ENCODE measurements at places on chromosomes 3 and 15.

GRCh38 chr3:161291191-161291901 lies 70.2 kb downstream of the NMD3 start:
- no peak for DNase-seq

- peak; percentile 73 for DNase-seq
Observed at GRCh38 chr15:96234109-96234892, 96.2 kb upstream of the NR2F2 start.

DNA sequence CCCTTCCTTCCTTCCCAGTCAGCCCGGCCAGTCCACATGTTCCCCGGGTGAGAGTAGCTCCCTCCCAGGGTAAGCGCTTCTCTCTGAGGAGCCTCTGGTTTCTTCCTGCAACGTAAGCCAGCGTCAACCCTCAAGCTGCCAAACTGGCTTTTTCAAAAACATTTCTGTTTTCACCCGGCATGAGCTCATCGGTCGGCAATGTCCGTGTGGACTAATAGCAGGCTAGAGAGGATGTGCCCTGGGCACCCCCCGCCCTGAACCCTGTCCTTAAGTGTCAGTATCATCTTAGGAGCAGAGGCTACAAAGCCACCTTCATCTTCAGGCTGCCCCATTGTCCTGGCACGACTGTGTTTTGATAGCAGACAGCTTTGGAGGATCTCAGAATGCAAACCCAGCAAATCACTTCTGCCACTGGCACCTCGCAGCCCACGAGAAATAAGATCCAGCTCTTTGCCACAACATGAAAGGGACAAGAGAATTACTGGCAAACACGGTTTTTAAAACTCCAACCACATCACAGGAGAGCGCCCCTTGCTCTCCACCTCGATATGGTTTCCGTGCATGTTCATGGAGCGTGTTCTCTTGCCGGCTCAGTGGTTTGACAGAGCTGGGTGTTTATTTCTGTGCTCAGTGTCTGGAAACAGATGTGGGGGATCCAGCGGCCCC lies 9.9 kb downstream of the ALDH1A3 start:
- DNase-seq: no peak

- DNase-seq: no peak
Observed at GRCh38 chr3:355622-356021, 159.1 kb downstream of the CHL1 start.

DNA sequence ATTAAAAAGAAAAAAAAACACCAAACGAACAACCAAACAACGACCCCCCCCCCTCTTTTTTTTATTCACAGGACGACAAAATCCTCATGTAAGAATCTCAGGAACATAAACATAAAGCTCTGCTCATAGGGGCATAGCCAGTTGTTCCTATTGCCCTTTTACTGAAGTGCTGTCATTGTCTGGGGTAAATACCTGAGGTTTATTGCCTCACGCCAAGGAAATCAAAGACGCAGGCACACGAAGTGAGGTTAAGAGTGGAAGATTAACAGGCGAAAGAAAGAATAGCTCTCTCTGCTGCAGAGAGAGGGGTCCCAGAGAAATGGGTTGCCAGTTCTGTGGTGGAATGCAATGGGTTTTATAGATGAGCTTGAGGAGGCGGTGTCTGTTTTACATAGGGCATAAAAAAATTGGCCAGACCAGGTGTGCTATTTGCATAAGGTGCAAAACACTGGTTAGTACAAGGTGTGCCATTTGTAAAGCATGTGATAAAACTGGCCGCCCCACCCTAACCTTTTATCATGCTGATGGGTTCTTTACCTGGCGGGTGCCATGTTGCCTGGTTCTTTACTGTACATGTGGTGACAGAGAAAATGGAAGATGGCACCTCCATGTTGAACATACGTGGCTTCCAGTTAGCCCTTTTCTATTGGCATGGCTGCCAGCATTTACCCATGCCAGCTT lies 257.6 kb upstream of the ZPLD1 start:
- DNase-seq: no peak

- no peak for DNase-seq
Observed at GRCh38 chr3:20563251-20563650, 377.2 kb upstream of the SGO1 start.

DNA sequence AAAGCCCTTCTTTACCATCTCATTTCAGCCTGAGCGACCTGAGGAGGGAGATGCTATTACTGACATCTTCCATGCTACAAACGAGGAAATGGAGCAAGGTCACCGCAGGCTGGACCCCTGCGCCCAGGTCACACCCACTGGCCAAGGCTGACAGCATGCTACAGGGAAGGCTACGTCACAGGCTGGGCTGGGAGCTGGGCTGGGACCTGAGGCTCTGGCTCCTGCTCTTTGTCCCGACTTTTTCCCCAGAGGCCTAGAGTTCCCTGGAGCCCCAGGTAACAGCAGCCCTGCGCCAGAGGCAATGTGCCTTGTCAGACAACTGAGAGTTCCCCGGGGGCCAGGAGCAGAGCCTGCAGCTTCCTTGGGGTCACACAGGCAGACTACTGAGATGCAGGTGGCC lies 87.2 kb downstream of the IQSEC1 start:
- DNase-seq: no peak

DNA sequence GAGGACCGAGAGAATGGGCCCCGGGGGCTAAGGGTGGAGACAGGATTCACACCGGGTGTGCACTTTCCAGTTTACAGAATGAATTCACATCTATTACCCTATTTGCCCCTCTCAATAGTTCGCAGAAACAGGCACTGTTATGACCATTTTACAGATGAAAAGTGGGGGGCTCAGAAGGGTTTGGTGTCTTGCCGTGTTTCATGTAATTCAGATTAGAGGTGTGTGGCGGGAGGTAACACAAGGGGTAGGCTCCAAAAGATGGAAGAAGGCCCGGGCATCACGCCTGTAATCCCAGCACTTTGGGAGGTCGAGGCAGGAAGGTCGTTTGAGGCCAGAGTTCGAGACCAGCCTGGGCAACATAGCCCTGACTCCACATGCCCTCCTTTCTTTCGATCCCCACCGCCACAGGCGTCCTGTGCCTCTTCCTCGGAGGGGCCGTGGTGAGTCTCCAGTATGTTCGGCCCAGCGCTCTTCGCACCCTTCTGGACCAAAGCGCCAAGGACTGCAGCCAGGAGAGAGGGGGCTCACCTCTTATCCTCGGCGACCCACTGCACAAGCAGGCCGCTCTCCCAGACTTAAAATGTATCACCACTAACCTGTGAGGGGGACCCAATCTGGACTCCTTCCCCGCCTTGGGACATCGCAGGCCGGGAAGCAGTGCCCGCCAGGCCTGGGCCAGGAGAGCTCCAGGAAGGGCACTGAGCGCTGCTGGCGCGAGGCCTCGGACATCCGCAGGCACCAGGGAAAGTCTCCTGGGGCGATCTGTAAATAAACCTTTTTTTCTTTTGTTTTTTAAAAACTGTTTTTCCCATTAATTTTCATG lies 3.4 kb downstream of the DUOXA2 start:
- DNase-seq: no peak

- peak; percentile 52 for DNase-seq
Observed at GRCh38 chr3:190424478-190425439, 24.9 kb downstream of the TMEM207 start.

DNA sequence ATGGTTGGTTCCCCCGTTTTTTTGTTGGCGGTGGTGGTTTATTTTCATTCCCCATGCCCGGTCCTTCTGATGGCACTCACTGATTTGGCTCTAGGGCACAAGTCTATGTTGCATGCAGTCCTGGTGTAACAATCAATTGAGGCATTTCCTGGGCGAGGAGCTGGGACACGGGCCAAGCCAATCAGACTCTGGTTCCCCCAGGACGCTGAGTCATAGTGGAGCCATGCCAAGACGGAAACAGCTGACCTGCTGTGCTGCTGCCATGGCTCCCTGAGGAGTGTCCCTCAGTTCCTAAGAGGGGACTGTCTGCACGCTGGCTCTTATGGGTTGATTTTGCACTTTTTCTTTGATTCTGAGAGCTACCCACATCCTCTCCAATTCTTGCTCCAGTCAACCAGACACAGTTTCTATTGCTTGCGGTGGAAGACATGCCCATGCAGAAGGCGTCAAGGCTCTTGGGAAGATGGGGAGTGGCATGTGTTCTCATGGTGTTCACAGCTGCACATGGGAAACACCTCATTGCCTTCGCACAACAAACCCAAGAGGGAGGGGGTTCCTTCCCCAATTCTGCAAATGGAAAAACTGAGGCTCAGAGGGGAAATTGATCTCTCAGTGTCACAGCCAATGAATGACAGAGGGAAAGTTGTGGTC lies 28.3 kb upstream of the ALDH1L1 start:
- peak; percentile 91 for DNase-seq

GRCh38 chr3:72449551-72449950 lies 398.7 kb downstream of the SHQ1 start:
- no peak for DNase-seq

DNA sequence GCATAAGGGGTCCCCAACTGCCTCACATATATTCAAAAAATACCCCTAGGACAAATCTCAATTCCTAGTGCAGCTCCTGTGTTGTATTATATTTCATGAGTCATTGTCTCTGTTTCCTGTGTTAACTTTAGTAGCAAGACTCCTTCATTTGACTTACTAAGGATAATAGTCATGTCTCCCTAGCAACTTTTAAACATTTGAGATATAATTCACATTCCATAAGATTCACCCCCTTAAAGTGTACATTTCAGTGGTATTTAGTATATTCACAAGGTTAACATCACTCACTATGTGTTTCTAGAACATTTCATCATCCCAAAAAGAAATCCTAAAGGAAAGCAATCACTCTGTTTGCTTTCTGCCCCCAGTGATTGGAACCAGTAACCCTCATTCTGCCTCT lies 121.3 kb upstream of the WNT7A start:
- DNase-seq: peak; percentile 56

DNA sequence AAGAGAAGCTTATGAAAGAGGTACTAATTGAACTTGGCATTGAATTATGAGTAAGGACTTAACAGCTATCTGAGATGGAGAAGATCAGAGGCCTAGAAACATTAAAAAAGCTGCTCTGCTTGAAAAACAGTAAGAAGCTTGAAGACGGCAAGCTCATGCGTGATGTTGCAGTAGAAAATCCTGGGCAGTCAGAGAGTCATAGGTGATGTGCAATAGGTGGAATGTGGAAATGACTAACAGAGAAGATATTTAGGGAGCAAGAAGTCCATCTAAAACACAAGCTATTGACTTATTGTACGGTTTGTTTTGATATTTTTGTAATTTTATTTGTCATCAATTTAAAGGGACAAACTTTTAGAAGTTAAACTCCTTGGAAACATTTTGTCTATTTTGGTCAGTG lies 1101.4 kb downstream of the ROBO2 start:
- DNase-seq: peak; percentile 88

- DNase-seq: no peak
Observed at GRCh38 chr15:60800299-60801072, 321.5 kb upstream of the ICE2 start.

- no peak for DNase-seq
Observed at GRCh38 chr3:54374214-54374852, 252.0 kb downstream of the CACNA2D3 start.

DNA sequence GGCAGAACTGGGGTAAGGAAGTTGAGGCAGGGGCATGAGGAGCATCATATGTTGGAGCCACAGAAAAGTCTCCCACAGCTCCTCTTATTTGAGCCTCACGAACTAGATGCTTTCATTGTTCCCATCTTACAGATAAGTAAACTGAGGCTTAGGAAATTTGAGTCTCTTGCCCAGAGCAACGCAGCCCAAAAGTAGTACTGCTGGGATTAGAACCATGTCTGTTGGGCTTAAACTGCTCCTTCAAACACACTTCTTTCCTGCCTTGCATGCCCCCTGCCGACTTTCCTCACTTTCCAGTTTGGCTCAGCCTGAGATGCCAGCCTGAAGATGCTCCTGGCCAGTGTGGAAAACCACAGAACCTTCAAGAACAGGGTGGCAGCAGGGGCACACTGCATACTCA lies 43.1 kb upstream of the SLC6A6 start:
- DNase-seq: no peak

- no peak for DNase-seq
Observed at GRCh38 chr15:89848970-89849292, 34.3 kb upstream of the ANPEP start.

- DNase-seq: no peak
Observed at GRCh38 chr3:118501152-118501551, 533.5 kb downstream of the IGSF11 start.

GRCh38 chr3:129824926-129825541 lies 68.5 kb downstream of the TMCC1 start:
- peak; percentile 22 for DNase-seq

DNA sequence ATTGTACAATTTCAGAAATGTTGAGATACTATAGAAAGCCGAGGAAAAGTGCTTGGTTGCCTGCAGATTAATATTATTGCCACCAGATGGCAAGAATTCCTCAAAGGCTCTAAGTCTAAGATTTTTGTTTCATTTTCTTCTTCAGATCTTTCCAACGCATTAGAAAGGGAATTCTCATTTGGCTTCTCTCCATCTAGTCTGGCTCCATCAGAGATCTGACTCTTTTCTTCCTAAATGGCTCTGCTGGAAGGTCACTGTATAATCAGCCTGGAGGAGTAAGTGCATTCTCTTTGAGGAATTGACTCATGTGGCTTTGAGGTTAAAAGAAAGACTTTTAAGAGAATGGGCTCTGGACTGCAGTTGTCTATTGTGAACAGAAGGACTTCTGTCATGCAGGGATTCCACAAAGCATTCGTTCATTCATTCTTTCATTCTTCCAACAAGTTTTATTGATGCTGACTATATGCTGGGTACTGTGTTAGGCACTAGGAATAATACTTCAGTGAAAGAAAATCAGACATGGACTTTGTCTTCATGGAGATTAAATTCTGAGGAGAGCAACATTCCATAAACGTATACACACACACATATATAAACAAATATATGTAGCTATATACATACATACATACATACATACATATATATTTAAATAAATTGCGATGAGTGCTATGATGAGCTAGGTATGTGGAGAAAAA lies 55.3 kb downstream of the SLC28A2 start:
- peak; percentile 64 for DNase-seq

GRCh38 chr3:64648927-64649906 lies 38.6 kb downstream of the ADAMTS9 start:
- DNase-seq: no peak

DNA sequence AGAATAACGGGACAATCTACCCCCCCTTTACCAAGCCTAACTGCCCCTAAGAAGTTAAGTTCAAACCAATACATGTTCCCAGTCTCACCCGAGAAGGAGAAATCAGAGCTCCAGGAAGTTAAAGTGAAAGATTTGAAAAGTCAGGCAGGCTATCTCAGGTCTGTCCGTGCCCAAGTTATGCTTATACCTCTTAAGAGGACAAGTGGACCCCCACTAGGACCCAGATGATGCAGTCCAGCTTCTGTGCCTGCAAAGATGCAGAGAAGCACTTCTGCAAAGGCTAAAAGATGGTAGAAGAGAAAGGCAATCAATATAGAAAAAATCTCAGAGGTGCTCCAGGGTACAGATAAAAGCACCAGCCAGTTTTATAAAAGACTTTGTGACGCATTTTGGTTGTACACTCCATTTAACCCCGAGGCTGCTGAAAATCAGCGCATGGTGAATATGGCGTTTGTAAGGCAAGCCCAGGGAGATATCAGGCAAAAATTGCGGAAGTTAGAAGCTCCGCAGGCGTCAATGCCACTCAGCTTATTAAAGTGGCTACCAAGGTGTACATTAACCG lies 9.8 kb upstream of the SLC9C1 start:
- no peak for DNase-seq

Data from NCI-H226 (cell line).